Right hindlimb (tissue), 1 donor: ENCODE measurements at places on chromosomes 3 and 15.

DNA sequence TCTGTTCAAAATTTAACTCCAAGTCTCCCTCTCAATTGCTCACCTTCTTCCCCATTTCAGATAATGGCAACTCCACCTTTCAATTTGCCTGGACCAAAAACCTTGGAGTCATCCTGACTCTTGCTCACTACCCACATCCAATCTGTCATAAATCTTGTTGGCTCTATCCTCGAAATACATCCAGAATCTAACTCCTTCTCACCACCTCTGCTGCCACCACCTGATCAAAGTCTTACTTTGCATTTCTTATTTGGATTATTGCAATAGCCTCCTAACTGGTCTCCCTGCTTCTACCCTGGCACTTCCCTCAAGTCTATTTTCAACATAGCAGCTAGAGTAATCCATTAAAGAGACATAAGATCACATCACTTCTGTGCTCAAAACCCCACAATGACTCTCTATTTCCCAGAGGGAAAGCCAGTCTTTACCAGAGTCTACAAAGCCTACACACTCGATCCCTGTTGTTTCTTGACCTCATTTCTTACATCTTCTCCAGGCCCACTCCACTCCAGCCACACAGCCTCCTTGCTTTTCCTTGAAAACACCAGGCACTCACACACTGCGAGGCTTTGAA lies 86.6 kb downstream of the GPR156 start:
- no peak for DNase-seq

DNA sequence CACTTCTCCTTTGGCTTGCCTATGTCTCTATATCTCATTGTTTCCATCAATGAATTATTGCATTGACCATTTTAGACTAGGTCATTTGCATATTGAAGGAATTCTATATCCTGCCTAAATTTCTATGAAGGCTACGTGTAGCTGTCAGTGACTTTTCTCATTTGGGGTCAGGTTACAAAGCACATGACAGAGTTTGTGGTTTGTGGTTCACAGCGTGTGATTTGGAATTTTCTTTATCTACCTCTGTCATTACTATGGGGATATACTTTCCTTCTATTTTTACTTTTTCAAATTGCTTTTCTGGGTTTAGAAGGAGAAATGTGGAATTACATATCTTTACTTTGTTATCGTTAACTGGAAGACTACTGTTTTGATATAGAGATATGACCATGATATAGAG lies 317.3 kb upstream of the CFAP20DC start:
- no peak for DNase-seq

DNA sequence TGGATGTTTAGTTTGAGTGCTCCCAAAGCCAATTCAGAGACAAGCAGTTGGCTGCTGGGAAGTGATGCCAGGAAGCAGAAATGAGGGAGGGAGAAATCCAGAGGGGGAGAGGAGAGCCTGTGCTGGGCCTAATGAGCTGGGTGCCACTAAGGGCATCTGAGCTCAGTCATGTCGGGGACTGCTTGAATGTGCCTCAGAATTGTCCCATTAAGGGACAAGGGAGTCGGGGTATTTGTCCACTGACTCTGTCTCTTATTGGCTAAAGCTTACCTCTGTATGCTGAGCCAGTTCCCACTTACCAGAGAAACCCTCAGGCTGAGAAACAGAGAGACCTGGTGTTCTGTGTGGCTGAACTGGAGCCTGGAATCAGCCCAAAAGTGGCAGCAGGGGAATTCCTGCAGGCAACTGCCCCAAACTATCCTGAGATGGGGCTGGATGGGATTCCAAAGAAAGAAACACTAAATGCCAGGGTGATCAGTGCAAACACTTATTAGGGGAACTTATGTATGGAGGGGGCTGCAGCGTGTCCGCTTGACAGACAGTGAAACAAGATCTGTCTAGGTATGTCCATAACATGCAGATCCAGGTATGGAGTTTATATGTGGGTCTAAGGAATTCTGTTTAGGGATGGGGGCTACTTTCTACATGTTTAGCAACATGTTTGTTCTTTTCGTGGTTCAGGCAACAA lies 48.6 kb downstream of the NR1D2 start:
- DNase-seq = no peak

- DNase-seq = peak; percentile 97
These were observed at the start of gene EFCAB12 for GRCh38 chr3:129428376-129429079. Gene EFCAB12 (minus strand): TSS chr3:129428636. CDS start chr3:129428488, 148 bp downstream.
